MG63 (cell line): ENCODE measurements at places on chromosomes 6 and 20.

GRCh38 chr6:79671600-79672266, 40.6 kb downstream of the SH3BGRL2 start:
- DNase-seq, result no peak

- DNase-seq, result no peak
Observed at GRCh38 chr6:83192456-83192855, 609 bp downstream of the PGM3 start.

- DNase-seq, result no peak
Observed at GRCh38 chr6:151027936-151028838, 162.7 kb downstream of the MTHFD1L start.

GRCh38 chr6:88614316-88614877, 349.0 kb downstream of the RNGTT start:
- DNase-seq, result no peak

GRCh38 chr6:80607811-80608391, 501.4 kb downstream of the BCKDHB start:
- DNase-seq, result peak; percentile 85

GRCh38 chr6:109714166-109714565, 23.1 kb downstream of the FIG4 start:
- no peak for DNase-seq

DNA sequence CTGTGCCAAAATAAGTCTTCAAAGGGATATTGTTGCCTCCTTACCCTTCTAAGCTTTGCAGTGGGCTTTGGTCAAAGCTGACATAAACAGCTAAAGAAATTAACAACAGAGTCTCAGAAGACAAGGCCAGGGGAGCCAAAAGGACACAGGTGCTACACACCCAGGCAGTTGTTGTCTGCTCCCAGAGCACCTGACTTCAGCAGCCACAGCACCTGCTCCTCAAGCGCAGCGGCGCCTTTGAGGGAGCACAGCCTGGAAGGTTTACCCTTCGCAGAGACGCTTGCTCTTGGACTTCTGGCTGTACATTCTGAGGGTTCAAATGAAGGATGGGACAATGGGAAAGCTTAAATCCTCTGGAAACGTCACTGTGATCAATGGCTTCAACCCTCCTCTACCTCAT, 16.6 kb downstream of the B4GALT5 start:
- DNase-seq, result no peak

DNA sequence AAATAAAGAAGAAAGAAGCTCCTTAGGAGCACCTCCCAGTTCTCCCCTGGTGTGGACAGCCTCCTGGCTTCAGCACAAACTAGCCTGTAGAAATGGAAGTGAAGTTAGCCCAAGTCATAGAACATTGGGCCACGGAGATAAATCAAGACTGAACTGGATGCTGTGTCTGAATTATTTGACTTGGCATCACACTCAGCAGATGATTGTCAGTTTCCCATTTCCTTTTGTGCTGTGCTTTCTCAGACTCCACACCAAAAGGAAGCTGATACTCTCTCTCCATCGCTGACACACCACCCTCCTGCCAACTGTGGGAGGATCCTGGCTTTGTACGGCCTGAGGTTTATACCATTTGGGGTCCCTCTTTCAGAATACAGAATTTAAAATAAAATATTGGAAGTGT, 209.8 kb downstream of the TFAP2A start:
- DNase-seq, result no peak

DNA sequence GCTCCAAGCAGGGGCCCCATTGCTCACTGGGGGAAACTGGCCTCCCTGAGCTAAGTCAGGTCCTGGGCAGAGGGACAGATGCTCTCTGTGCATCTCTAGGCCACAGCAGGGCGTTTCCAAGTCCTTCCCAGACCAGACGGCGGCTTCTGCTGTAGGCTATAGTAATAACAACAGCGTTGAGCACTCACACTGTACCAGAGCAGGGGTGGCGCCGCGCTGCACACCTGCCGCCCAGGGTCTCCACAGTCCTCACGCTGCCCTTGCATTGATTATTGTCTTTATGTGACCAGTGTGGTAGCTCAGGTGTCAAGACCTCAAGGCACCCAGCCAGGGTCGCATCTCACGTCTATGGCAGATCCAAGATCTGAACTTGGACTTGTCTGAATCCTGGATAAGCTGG, 14.9 kb upstream of the CCN5 start:
- no peak for DNase-seq

DNA sequence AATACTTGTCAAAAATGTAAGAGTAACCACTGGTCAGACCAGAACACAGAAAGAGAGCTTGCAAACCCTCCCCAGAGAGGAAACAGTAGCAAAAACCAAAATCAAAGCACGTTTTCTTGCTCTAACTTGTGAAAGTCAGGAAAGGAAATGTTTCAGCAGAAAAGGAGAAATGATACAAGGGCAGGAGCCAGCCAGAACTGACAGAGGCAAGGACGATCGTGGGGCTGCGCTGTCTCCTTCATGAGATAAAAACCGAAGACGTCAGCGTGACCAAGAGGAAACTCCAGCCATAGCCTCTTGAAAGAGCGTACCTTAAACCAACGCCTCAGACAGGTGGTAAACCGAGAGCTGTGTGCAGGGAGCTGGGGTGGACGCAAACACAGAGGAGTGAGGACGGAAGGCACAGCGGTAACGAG, 27.5 kb downstream of the LAMA5 start:
- DNase-seq, result no peak

- DNase-seq, result no peak
Observed at GRCh38 chr6:46476301-46476700, 14.9 kb downstream of the RCAN2 start.

GRCh38 chr6:130927305-130927704, 100.1 kb downstream of the SMLR1 start:
- DNase-seq, result no peak

GRCh38 chr20:7094438-7094997, 327.0 kb downstream of the BMP2 start:
- no peak for DNase-seq
